ENCODE measurements at places on chromosomes 7 and 10. TPM values are rescaled to one million over a fixed set of nuclear protein-coding genes. Genes with fewer than 3 reads are reported as not detected.
A peak's percentile ranks its signal among the peaks of the same experiment; 100 is the strongest.

PKD2L1 gene
- not detected for total RNA-seq

TMEM178B gene
- 0.29 TPM for total RNA-seq

ABI1 gene
- 20.7 TPM for total RNA-seq

OLAH gene
- not detected for total RNA-seq

PNLIP gene
- not detected for total RNA-seq

EN2 gene
- total RNA-seq = 2.3 TPM

PRLHR gene
- not detected for total RNA-seq

DNA sequence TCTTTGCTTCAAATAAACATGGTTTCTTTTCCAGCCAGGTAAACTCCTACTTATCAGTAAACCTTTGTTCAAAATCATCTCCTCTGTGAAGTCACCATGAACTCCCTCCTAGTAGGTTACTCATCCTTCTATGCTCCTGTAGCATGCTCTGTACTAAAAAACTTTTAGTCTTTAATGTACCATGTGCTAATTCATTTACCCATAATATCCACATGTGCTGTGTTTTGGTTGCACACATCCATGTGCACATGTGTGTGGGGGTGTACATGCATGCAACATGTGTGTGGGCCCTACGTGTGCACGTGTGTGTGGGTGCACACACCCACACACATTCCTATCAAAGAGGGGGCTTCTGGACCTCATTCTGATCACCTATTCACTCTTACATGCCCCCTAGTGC lies 259.9 kb upstream of the SP4 start:
- DNase-seq = no peak

DNA sequence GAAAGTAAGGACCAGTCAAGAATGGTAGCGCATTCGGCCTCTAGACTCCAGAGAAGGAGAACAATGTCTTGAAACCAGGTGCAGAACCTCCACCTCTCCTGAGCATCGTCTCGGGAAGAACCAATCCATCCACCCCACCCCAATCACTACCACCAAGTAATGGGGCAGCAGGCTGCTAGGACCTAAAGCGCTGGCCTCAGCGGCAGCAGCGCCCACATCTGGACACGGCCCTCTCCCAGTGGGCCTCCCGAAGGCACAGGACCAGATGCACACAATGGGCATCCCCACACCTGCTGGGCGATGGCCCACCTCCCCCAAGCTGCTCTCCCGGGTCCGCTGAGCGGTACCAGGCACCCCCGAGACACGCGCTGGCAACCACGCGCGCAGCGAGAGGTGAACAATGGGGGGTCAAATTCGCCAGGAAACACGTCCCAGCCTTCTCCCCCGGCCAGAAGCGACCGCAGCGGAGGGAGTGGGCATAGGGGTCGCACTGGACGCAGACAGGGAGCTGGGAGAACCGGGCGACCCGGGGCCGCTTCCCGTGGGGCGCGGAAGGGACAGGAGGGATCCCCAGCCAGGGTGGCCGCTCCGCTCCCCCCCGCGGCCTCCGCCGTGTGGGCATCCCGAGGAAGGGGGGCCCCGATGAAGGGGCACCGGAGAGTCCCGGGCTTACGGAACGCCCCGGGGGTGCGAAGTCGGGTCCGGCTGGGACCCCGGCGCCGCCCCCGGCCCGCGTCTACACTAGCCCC lies 506 bp downstream of the CTTNBP2 start:
- DNase-seq = no peak

DNA sequence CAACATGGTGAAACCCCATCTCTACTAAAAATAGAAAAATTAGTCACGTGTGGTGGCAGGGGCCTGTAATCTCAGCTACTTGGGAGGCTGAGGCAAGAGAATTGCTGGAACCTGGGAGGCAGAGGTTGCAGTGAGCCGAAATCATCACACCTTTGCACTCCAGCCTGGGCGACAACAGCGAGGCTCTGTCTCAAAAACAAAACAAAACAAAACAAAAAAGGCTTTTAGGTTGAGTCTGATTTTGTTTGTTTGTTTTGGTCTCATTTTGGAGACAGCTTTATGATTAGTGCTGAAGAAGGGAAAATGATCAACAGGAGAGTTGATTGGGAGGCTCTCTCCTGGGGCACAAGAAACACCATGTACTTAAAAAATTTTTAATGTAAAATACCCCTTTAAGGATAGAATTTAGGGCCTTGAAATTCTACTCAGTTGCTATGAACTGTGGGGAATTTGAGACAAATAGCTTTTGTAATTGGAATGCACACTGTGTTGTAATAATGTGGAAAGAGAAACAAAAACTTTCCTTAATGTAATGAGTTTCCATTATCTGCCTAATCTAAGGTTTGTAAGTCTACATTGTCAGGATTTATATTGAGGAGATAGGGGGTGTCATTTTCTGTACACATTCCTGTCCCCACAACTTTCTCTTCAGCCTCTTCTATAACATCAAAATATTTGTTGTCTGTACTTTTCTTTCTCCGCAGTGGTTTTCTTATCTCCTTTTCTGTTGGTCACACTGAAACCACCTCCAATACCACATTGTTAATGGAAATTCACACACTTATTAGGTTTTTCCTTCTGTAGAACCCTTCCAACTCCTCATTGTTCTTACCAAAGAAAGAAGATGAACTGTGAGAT lies 41.3 kb downstream of the ARID5B start:
- DNase-seq = no peak

GRCh38 chr7:128831178-128831993 lies 1.2 kb downstream of the FLNC start:
- DNase-seq = peak; percentile 3

GRCh38 chr10:113879691-113880090 lies 25.2 kb downstream of the NHLRC2 start:
- DNase-seq = no peak

- no peak for DNase-seq
Measured at GRCh38 chr7:94658826-94659225, 2.9 kb upstream of the SGCE start.

GRCh38 chr10:59435707-59436106 lies 73.4 kb upstream of the FAM13C start:
- DNase-seq = no peak

DNA sequence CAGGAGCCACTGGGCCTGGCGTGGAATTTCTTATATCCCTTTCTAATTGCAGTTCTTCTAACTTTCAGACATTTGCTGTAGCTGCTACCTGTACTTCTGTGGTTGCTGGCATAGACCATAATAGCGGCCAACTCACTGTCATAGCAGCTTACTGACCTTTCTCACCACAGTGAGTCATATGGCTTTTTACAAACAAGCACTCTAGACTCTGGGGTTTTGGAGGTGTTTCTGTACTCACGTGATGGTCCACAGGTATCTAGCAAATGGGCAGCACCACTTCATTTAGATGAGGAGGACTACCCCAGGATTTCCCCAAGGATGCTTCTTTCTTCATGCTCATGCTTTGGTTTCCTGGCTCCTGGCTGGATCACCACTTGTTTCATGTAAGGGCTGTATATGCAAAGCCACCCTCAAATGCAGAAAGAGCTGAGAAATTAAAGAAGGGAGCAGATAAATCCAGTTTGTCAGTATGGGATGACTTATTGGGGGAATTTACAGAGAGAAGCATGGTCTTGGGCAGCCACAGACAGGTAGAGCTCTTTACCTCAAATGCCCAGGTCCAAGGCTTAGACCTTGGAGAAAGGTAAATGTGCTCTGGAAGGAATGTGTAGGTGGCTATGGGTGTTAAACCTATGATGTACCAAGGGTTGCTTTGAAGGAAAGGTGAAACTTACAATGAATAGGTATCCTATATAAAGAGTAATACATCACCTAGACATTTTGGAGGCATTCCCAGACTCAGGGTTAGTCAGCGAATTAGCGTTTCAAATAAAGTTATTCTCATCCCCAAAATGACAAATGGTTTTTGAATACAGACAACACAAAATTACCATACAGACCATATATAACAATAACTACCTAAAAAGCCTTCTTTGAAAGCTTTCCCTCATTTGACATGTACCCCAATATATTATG lies 15.9 kb upstream of the SLC25A16 start:
- peak; percentile 95 for DNase-seq

- no peak for DNase-seq
Measured at GRCh38 chr10:66587680-66588050, 338.2 kb upstream of the LRRTM3 start.

- DNase-seq = no peak
Measured at GRCh38 chr7:154373956-154374355, 321.8 kb downstream of the DPP6 start.

DNA sequence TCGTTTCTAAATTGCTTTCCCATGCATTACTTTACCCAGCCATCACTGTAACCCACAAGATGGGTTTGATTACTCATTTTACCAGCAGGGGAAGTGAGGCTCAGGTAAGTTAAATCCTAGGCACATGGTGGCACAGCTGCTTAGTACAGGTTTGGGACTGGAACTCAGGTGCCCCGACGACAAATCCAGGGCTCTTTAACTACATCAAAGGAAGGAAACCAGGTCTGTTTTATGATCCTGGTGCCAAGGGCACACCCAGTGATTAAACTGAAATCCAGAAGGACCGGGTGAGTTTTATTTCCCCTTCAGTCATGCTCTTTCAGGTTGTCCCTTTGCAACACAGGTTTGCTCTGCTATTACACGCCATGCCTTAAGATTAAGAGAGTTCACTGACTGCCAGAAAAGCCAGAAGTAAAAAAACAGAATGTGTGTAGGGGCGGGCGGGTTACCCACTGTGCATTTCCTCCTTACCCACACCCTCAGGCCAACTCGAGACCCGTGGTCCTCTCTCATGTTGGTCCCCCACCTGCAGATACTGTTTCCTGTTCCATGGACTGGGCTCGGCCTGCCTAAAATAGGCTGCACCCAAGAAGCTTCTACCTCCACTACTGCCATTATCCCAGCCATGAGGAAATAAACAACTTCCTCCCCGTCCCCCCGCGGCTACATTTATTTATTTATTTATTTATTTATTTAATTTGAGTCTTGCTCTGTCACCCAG lies 55.1 kb upstream of the KDM7A start:
- DNase-seq = peak; percentile 51

DNA sequence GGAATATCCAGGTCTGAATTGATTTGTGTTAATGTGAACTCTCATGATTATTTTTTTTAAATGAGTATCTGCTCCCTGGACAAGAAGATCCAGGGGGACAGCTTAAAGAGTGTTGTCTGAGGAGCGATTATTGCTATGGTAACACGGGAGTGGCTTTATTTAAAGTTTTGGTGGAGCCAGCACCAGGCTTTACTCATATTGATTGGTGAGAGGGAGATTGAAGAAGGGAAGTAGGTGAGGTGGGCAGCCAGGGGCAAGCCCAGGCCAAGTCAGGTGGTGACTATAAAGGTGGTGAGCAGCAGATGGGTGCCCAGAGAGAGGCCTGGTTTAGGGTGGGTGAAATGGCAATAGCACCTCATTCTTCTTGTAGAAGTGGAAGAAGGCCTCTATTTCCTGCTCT lies 10.2 kb upstream of the AGR2 start:
- no peak for DNase-seq

DNA sequence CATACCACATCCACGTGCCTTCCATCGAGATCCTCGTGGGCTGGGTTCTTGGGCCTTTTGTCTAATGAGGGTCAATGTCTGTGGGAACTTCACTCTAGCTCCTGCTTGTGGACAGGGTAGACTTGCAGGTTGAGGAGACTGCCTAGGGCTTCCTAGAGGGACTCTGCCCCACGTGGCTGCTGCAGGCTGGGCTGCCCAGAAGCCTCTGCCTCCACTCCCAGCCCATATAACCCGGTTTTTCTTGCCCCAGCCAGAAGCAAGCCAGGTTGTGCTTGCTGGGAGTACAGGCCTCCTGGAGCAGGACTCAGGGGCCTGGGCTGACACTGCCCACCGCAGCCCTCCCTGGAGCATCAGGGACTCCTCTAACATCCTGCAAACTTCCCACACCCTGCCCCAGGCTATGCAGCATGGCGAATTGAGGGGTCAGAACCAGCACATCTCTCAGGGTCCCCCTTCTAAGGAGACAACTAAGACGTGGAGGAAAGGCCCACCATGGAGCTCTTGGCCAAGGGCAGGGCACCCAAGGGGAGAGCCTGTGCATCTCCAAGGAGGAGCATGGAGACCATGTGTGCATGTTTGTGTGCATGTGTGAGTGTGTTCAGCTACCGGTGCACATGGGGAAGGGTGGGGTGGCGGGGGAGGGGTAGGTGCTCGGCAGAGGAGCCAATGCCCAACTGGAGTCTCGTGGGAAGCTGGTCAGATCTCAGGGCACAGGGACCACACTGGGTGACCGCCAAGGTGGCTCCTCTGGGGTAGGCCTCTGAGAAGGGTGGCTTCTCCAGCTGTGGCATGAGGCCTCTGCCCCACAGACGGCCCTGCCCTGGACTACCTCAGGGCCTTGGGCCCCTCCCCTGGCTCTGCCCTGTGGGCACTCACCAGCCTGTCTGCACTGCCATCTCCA lies 62.6 kb downstream of the RASGEF1A start:
- DNase-seq = no peak

DNA sequence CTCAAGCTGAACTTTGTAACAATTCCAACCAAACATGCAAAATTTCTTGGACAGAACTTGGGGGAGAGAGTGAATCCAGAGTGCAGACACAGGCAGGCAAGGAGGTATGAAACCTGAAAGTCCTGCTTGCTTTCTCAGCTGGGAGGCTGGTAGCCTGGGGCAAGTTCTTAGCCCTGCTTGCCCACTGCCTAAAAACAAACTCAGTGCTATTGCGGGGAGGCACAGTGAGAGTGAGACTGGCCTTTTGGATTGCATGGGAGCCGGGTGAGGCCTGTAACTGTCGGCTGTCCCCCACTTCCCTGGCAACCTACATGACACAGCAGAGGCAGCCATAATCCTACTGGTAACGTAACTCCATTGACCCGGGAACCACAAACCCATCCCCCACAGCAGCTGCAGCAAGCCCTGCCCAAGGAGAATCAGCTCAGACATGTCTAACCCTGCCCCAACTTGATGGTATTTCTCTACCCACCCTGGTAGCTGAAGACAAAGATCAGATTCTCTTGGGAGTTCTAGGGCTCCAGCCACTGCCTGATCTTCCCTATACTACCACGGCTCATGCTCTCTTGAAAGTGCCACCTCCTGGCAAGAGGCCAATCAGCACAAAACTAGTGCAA lies 663.6 kb downstream of the GRM8 start:
- DNase-seq = no peak

DNA sequence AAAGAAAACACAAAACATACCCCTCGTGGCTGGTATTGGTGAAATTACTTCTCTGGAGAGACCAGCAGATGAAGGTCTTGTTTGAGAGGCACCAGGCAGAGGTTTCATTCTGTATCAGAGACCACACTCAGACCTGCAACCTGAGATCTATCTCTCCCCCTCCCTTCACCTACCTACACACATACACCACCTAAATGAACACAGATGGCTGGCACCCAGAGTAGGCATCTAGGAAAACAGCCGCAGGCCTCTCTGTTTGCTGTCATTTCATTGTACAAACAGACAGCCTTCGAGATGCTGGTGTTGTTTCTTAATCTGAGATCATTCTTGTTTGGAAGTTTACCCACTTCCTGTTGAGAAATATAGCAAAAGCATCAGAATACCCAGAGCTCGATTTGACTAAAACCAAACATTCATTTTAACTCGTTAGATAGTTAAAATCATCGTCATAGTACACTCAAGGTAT lies 173.9 kb upstream of the SLC25A13 start:
- peak; percentile 65 for DNase-seq

GRCh38 chr10:74417397-74417796 lies 266.4 kb downstream of the ADK start:
- no peak for DNase-seq
